ENCODE measurements at places on chromosomes 3 and 15.

DNA sequence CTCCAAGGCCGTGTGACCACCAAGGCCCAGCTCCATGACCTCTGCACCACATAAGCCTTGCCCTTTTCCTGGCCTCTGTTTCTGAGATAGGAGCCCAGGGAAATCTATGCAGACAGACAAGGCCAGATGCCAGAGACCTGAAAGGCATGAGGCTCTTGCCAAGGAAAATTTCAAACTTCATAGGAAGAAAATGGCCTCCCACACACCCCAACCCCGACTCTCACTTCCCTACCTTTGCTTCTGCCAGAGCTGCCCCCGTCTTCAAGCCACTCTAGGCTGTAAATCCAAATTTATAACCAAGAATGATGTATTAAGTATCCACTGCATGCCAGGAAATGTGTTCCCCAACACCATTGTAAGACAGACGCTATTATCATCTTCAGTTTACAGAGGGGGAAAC lies 65.5 kb upstream of the HRH1 start:
- DNase-seq = no peak

- DNase-seq = no peak
These were observed 250.6 kb upstream of the ROBO1 start for GRCh38 chr3:80018375-80018774.

DNA sequence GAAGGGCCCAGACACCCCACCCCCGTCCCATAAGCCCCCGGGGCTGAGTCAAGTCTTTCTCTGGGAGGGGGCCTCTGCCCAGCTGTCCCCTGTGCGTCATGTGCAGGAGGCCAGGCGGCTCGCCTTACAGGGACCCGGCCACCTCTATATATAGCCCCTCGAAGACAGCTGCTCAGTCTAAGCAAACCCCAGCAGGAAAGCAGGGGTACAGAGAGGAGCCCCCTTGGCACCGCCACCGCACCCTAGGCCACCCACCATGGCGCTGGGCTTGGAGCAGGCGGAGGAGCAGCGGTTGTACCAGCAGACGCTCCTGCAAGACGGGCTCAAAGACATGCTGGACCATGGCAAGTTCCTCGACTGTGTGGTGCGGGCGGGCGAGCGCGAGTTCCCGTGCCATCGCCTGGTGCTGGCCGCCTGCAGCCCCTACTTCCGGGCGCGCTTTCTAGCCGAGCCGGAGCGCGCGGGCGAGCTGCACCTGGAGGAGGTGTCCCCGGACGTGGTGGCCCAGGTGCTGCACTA lies at the start of gene KLHL40:
Gene KLHL40, plus strand, starts transcription at position 175 of the 519 bp plus-strand sequence. Its CDS starts 82 bp downstream, at position 257.
- no peak for DNase-seq

DNA sequence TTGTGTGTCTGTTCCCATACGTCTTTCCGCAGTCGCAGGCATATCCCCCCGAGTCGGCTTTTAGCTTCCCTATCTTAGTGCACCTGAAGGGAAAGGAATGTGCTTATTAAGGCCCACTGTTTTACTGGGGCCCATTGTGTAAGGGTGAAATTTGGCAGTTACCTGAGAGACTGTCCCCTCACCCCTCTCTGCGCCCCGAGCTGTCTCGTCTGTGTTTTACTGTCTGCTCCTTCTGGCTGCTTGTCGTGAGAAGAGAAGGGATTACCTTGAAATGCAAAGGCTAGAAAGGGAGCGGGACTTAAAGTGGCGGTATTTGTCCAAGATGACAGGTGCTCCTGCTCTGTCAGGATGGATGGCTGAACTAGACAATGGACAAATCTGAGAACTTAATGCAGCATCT lies 233.0 kb upstream of the POU1F1 start:
- DNase-seq = no peak

DNA sequence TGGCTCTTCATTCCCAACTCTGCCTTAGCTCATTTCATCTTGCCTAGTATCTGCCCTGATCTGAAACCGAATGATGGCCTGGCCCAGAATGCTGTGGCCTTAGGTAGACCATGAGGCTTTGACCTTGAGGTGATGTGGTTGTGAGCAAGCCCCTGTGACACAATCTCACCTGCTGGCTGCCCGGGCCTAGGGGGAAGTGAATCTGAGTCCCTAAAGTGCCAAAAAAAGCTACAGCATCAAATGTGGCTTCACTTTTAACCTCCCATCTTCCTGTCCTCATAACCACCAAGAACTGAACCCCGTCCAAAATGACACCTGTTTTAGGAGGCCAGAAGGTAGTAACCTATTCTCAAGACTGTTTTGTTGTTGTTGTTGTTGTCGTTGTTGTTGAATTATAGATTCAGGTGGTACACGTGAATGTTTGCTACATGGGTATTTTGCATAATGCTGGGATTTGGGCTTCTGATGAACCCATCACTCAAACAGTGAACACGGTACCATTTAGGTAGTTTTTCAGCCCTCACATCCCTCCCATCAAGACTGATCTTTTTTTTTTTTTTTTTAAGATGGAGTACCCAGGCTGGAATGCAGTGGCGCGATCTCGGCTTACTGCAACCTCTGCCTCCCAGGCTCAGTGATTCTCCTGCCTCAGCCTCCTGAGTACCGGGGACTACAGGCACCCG lies 54.6 kb downstream of the MCCC1 start:
- no peak for DNase-seq

GRCh38 chr15:82942691-82943090 lies 9.8 kb downstream of the HOMER2 start:
- DNase-seq = no peak

DNA sequence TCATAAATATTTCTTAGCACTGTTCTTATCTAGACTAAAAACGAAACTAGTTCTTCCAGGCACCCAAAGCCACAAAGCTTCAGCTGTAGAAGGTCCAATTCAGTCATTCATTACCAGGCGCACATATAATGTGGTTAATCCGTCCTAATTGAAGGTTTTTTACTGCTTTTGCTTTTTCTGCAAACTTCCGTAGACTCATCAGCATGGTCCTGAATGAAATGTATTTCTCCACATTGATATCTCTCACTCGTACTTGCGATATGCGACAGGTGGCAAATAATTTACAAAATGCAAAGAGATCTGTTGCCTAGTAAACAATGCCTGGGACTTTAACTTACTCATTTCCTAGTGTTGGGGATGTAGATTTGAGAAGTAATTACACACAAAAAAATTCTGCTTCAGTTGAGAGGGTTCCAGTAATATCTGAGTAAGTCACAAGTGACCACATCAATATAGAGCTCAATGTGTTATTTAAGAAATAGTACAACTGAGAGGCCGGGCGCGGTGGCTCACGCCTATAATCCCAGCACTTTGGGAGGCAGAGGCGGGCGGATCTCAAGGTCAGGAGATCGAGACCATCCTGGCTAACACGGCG lies 75.0 kb upstream of the MBNL1 start:
- DNase-seq = no peak

GRCh38 chr3:108088697-108089096 lies 2.1 kb downstream of the CD47 start:
- no peak for DNase-seq

DNA sequence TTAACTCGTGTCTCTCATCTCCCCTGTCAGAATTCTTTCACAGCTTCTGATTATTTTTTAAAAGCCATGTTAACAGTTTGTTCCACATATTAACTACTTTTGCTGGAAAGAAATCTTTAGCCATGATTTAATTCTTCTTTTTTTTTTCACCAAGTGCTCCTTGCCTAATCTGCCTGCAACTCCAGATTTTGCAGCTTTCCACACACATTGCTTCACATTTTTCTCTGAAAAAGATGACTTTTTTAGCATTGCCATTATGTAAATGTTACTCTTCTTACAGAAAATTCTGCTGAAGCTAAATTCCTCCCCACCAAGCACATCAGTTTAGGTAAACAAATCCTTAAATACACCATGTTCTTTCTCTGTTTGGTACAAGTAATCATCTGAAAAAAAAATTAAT lies 23.4 kb upstream of the PPARG start:
- DNase-seq = no peak

DNA sequence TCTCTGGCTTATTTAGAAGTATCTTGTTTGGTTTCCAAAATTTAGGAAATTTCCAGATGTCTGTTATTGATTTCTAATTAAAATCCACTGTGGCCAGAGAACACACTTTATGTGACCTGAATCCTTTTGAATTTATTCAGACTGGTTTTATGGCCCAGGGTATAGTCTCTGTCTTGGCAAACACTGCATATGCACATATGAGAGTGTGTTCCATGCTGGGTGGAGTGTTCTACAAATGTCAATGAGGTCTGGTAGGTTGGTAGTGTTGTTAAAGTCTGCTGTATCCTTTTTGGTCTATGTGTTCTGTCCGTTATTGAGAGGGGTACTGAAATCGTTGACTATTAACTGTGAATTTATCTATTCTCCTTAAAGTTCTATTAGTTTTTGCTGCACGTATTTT lies 30.2 kb downstream of the PGPEP1L start:
- no peak for DNase-seq

- no peak for DNase-seq
These were observed 62.8 kb upstream of the MEX3B start for GRCh38 chr15:82108489-82109078.

DNA sequence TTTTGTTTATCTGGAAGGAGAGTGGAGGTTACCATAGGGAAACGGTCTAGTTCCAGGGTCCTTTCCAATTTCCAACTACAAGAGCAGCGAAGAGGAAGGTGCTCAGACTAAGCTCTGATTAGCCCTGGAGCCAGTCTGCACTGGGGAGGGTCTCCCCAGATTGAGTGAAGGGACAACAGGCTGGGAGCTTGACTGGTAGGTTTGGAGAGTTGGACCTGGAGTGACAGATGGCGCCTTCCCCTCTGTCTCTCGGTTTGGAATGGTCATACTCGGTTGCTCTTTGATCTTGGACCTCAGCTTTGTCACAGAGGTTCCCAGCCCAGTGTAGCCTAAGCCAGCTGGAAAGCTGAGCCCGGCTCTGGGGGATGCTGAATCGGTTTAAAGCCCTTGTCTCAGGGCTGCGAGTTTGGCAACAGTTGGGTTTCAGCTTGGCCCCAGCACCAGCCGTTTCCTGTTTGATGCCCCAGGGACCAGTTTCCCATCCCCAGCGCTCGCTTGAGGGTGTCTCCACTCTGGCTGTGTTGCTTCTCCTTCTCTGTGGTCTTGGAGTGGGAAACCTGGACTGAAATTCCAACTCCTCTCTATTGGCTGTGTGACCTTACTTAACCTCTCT lies 53.1 kb upstream of the ULK4 start:
- DNase-seq = no peak
